ENCODE measurements at places on chromosomes 11 and 22. TPM values are rescaled to one million over a fixed set of nuclear protein-coding genes. Genes with fewer than 3 reads are reported as not detected.

GRCh38 chr11:47506795-47507562 is 46.0 kb downstream of the CELF1 start:
- no peaks in the 10 kb centered on the region for H3K27me3 ChIP-seq
- peaks cover 3% of the 10 kb centered on the region for H3K4me1 ChIP-seq
- H3K27ac ChIP-seq: no peak overlapping the region
- H3K4me3 ChIP-seq: no peak overlapping the region
- DNase-seq: no peak

DNA sequence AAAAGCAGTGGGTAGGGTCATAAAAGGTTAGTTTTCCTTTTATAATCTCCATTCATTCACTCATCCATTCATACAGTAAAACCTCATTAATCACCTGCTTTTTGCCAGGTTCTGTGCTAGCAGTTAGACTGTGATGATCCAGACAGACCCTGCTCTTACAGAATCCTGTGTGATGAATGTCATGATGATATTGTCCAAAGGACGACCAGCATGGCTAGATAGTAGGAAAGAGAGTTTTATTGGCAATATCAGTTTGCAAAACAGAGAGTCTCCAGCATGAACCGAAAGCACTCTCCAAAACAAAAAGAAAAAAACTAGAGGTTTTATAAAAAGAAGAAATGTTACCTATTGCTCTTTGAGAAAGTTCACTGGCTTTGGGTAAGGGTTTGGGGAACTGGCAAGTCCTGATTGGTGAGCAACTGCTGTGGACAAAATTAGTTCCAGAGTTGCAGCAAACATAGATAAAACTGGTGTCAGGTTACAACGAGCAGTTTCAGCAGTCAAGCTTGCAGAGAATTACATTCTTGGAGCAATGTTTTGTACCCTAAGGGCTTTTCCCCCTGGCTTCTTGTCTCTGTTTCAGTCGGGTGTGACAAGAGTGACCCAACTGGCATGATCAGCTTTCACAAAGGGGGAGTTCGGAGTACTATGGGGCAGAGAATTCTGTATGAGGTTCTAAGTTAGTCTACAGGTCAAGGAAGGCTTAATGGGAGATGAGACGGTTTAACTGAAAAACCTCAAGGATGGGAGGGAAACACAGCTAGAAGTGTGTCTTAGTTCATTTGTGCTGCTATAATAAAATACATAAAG is 58.3 kb downstream of the HSD17B12 start:
- peak; percentile 87 for DNase-seq
- H3K27ac ChIP-seq: no peak overlapping the region
- peaks cover 32% of the 10 kb centered on the region for H3K4me1 ChIP-seq
- no peak overlapping the region for H3K4me3 ChIP-seq
- no peaks in the 10 kb centered on the region for H3K27me3 ChIP-seq

GPHA2 gene
- total RNA-seq: not detected

DNA sequence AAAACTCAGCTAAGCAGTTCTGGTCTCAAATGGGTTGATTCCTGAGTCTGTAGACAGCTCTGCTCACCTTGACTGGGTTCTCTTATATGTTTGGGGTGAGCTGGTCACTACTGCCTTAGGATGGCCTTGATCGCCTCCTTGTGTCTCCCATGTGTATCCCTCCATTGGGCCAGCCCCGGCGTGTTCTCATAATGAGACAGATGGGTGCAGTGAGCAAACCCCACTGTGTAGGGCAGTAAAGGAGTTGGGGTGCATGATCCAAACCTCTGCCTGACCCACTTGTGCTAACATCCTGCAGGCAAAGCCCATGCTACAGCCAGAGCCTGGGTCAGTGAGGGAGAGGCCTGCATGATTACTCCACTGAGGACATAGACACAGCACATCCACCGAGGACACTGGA is 657.6 kb downstream of the BRD1 start:
- no peaks in the 10 kb centered on the region for H3K27me3 ChIP-seq
- H3K4me1 ChIP-seq: no peaks in the 10 kb centered on the region
- H3K27ac ChIP-seq: no peak overlapping the region
- H3K36me3 ChIP-seq: no peaks in the 10 kb centered on the region
